Suppressor macrophage treated with lipopolysaccharide for 1 hour (primary cell): ENCODE measurements at places on chromosomes 3 and 15.

- peak; percentile 88 for DNase-seq
Observed at GRCh38 chr15:60592371-60593169, 113.6 kb upstream of the ICE2 start.

DNA sequence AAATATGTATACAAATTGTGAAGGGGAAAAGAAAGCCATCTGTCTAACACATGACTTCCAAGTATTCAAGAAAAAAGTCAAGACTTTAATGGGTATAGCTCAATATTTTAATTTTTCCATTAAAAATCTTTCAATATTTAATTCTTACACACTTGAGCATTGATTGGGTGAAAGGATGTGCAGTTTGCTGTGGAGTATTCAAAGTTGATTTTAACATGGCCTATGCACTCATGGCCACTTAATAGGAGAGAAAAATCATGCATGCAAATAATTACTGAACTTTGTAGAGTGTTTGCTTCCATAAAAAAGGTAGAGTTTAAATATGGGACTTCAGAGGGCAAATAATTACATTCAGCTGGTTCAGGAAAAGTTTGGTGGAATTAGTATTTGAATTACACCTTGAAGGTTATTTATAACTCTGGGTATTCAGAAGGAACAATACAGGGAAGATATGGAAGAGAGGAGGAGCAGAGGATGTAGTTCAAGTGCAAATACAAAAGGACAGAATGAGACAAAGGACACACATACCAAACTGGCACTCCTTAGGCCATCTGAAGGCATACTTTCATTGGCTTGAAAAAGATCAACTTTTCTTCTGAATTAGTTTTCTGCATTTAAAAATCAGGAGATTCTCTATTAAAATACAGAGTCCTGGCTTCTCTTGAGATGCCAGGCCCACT lies 90.1 kb downstream of the OTOL1 start:
- no peak for DNase-seq

- DNase-seq: no peak
Observed at GRCh38 chr3:61224823-61225222, 26.4 kb downstream of the FHIT start.

DNA sequence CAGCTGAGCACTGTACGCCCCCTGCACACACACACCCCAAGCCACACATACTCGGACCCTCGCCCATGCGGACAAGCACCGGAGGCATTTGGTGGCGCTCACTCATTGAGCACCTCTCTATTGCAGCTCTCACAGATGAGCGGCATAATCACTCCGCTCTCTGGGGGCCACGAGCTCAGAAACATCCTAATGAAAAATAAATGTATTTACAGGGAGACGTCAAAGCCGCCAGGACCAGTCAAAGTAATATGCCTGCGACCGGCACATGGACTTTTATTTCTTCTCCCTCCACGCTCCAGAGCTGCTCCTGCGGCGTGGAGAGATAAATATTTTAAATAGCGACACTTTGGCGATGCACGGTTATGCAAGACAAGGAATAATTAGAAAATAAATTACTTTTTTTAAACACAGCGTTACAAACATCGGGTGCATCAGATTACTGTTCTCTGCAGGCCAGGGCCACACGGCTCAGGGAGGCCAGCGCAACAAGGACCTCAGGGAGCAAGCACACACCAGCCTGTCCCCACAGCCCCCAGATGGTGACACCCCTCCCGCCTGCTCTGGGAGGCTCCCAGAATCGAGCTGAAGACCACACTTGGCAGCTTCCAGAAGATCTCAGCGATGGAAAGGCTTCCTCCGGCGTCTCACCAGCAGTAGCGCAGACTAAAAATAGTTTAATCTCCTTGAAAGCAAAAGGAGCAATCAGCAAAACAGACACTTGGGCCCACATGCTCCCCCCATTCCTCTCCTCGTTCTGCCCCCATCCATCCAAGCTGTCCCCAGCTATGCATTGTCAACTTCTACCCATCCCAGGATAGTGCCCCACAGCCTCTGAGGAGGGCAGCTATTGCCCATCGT lies 48.0 kb downstream of the CACNA2D2 start:
- DNase-seq: no peak

GRCh38 chr3:76550522-76551201 lies 489.2 kb upstream of the ROBO2 start:
- no peak for DNase-seq

DNA sequence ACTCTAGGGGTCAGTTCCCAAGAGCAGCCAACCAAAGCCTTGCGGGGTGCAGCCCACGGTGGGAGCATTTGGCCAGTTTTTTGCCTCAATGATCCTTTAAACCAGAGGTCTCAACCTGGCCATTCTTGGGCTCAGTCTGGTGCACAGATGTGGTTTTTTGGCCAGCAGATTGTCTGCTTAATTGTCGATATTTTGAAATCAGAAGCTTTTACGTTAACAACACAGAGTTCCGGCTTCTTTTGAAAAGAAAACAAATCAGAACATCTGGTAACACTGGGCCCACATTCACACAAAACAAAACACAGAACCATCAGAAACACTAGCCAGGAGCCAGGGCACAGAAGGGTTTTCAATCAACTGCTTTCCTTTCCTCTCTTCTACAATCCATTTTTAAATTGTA lies 127.7 kb downstream of the XXYLT1 start:
- DNase-seq: no peak
